Melanocyte of skin (primary cell): ENCODE measurements at places on chromosomes 7 and 10. TPM values are rescaled to one million over a fixed set of nuclear protein-coding genes. Genes with fewer than 3 reads are reported as not detected.

Gene C10orf90
- total RNA-seq = 83.6 and 130 TPM in 2 replicates

Gene PILRA
- not detected in 2 replicates for total RNA-seq

Gene CYP26C1
- total RNA-seq = under 0.01 TPM in 2 replicates

Gene RNF133
- total RNA-seq = 0.34 and 1.1 TPM in 2 replicates

Gene LOXL4
- 0.33 and 1.1 TPM in 2 replicates for total RNA-seq

Gene STEAP4
- not detected in 2 replicates for total RNA-seq

Gene PHKG1
- 0.15 and 0.33 TPM in 2 replicates for total RNA-seq

Gene HDAC9
- total RNA-seq = 0.15 and 5.7 TPM in 2 replicates

Gene CPXM2
- 0.31 and 0.33 TPM in 2 replicates for total RNA-seq

Gene SCIN
- total RNA-seq = 0.69 and 1.8 TPM in 2 replicates

Gene CYP2C8
- total RNA-seq = not detected in 2 replicates

Gene GRM3
- total RNA-seq = not detected in 2 replicates

Gene DDC
- total RNA-seq = not detected in 2 replicates

Gene CUZD1
- under 0.01 and 0.36 TPM in 2 replicates for total RNA-seq

Gene HSPA12A
- 24.6 and 32.7 TPM in 2 replicates for total RNA-seq

Gene RBM33
- total RNA-seq = 18.6 and 21.4 TPM in 2 replicates

Gene C10orf105
- not detected in 2 replicates for total RNA-seq

Gene OR2A1
- 0.15 TPM in 1 of 2 replicates, not detected in the other for total RNA-seq

Gene MMP21
- total RNA-seq = under 0.01 TPM in 2 replicates

Gene GLI3
- 5.2 and 5.5 TPM in 2 replicates for total RNA-seq

Gene GPC2
- 1.7 and 4.5 TPM in 2 replicates for total RNA-seq

Gene PTER
- 23.0 and 28.4 TPM in 2 replicates for total RNA-seq

Gene TMEM236
- total RNA-seq = 0.67 and 0.77 TPM in 2 replicates

Gene EMX2
- total RNA-seq = under 0.01 and 0.36 TPM in 2 replicates

Gene UTF1
- total RNA-seq = not detected in 2 replicates

Gene SUN3
- not detected in 2 replicates for total RNA-seq

Gene SFTPA2
- total RNA-seq = not detected in 2 replicates

Gene PLXNA4
- total RNA-seq = under 0.01 TPM in 2 replicates

Gene PHF14
- 26.6 and 34.1 TPM in 2 replicates for total RNA-seq

Gene TCF7L2
- 2.1 and 4.7 TPM in 2 replicates for total RNA-seq

Gene MET
- total RNA-seq = 25.5 and 80.3 TPM in 2 replicates

Gene TMEM140
- total RNA-seq = 33.9 and 40.3 TPM in 2 replicates
